Eye (tissue), 1 donor: ENCODE measurements at places on chromosomes 3 and 15.

DNA sequence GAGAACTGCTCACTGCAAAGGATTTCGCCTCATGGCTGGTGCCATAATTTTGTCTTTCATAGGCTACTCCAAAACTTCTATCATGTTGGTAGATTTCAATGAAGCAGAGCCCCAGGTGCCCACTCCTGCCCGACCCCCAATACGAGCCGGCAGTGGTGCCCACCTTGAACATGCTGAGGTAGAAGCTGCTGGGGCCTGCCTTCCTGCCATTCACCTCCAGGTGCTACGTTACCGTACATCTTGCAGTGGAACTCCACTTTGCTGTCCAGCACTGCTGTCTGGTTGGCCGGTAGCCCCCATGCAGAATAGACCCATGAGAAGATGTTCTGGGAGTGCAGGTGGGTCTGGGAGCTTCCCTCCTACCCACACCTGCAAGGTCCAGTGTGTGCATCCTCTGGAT, 502.8 kb upstream of the TBL1XR1 start:
- DNase-seq, result no peak

GRCh38 chr3:126349071-126349470, 8.1 kb downstream of the KLF15 start:
- DNase-seq, result no peak

- no peak for DNase-seq
Observed at GRCh38 chr3:141280690-141281089, 49.1 kb downstream of the PXYLP1 start.

DNA sequence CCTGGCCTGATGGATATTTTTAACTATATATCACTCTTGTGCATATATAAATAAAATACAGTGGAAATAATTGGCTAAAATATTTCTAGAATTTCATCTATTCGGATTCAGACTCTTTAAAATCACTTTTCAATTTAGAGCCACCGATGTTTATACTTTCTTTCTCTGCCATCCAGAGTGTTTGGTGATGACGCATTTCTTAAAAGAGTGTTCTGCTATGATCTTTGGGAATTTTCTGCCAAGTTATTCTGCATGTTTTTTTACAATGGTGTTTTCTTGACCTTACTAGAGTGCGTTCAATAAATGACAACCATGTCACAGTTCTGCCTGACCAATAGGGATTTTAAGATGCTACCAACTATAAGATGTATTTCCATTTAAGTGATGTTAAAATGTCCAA, 30.2 kb downstream of the PPP2R3A start:
- no peak for DNase-seq

GRCh38 chr15:54820811-54821210, 375.9 kb downstream of the RSL24D1 start:
- no peak for DNase-seq
